ENCODE measurements at places on chromosomes 5 and 9. TPM values are rescaled to one million over a fixed set of nuclear protein-coding genes. Genes with fewer than 3 reads are reported as not detected.

GRCh38 chr5:175230299-175230698 lies 213.7 kb downstream of the DRD1 start:
- DNase-seq = no peak
- H3K4me3 ChIP-seq = no peak overlapping the region
- H3K27ac ChIP-seq = no peak overlapping the region
- no peaks in the 10 kb centered on the region for H3K4me1 ChIP-seq
- no peaks in the 10 kb centered on the region for H3K36me3 ChIP-seq

GRCh38 chr5:10556289-10556807 lies 7.5 kb upstream of the ANKRD33B start:
- no peak overlapping the region for H3K4me3 ChIP-seq
- H3K4me1 ChIP-seq = peaks cover 18% of the 10 kb centered on the region

GRCh38 chr5:136276946-136277345 lies 84.0 kb upstream of the SMIM32 start:
- H3K4me1 ChIP-seq = no peaks in the 10 kb centered on the region
- H3K4me3 ChIP-seq = no peak overlapping the region
- H3K27ac ChIP-seq = no peak overlapping the region
- no peaks in the 10 kb centered on the region for H3K27me3 ChIP-seq
- no peaks in the 10 kb centered on the region for H3K36me3 ChIP-seq

Gene NFIB
- total RNA-seq = 0.20 TPM

DNA sequence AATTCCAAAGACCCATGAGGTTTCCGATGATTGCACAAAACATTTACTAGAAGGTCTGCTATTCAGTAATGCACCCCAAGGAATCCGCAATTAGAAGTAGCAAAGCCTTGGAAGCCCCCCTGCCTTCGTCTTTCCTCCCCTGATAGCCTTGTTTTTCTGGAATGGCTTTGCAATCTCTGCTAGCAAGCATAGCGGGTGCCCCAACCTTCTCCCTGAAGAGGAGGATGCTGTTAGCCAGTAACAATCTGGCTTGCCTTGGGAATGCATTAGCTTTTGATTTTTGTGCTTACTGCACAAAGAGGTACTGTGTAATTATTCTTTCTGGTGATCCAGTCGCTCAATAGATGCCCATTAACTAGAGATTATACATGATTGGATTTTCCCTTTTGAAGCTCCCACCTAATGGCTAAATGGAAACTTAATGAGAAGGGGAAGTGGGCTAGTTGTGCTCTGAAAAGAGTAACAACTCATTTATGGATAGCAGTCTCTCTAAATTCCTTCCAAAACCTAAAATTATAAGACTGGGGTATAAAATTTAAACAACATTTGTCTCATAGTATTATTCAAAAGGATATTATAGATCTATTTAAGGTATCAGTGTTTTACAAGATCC lies 91.6 kb downstream of the FBXW11 start:
- H3K4me1 ChIP-seq = peaks cover 10% of the 10 kb centered on the region
- peaks cover 3% of the 10 kb centered on the region for H3K36me3 ChIP-seq
- DNase-seq = no peak
- H3K27me3 ChIP-seq = no peaks in the 10 kb centered on the region
- no peak overlapping the region for H3K27ac ChIP-seq
- no peak overlapping the region for H3K4me3 ChIP-seq

Gene IFNA6
- total RNA-seq = not detected

- H3K27ac ChIP-seq = no peak overlapping the region
- H3K27me3 ChIP-seq = no peaks in the 10 kb centered on the region
- no peaks in the 10 kb centered on the region for H3K4me1 ChIP-seq
- no peaks in the 10 kb centered on the region for H3K36me3 ChIP-seq
- no peak for DNase-seq
Observed at GRCh38 chr5:14958188-14958587, 86.6 kb upstream of the ANKH start.

- no peaks in the 10 kb centered on the region for H3K27me3 ChIP-seq
- H3K27ac ChIP-seq = no peak overlapping the region
- no peaks in the 10 kb centered on the region for H3K4me1 ChIP-seq
- DNase-seq = no peak
- H3K4me3 ChIP-seq = no peak overlapping the region
Observed at GRCh38 chr5:135335031-135335828, 63.8 kb downstream of the MACROH2A1 start.

DNA sequence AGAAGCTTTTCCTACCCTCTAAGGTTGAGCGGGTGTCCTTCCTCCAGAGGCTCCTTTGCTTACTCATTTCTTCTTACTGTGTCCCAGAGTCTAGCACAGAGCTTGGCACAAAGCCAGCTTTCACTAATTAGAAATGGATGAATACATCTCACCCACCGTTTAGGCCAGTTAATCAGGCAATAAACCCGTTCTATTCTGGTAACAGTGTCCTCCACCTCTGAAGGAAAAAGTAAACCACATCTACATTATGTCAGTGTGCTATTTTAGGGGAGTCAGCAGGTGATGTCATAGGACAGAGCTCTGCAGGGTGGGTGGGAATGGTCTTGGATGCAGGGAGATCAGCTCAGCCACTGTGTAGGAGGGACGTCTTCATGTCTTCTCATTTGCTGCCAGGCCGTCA lies 109.2 kb downstream of the OSTF1 start:
- H3K27ac ChIP-seq = no peak overlapping the region
- H3K4me1 ChIP-seq = no peaks in the 10 kb centered on the region
- H3K36me3 ChIP-seq = no peaks in the 10 kb centered on the region
- no peak for DNase-seq

DNA sequence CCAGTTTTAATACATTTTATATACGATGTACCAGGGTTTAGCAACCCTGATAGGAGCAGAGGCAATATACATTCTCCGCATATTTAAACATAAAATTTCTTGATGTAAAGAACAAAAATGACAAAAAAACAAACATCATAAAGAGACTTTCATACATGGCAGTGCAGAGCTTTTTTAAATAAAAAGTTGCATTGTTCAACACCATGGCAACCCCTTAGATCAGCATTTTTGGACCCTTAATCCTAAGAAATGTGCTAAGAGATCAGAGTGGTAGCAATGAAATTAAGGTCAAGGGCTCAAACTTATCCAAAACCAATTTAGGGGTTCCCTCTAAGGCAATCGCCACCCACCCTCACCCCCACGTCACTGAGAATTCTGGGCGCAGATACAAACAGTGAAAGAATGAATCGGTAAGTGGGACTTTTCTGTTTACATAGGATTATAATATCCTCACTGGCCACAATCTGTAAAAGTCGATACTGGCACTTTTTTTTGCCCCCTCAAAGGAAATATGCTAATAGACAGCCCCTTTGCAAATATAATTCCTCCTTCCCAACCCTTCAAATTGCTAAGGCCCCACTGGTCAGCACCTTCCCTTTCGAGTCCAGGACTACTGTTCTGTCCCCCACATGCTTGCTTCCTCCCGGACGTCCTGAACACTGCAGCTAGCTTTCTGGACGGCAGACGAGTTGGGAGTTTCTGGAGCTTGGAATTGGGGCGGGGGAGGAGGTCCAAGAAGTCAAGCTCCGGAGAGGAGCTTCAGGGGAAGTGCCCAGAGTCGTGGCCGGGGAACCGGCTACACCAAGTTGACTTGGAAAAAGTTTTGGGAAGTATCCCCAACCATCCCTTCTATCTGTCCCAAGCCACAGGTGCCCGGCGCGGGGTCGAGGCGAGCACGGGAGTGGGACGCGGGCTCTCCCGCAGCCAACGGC lies 2.2 kb downstream of the GAS1 start:
- DNase-seq = no peak
- peaks cover 27% of the 10 kb centered on the region for H3K27me3 ChIP-seq
- no peaks in the 10 kb centered on the region for H3K36me3 ChIP-seq
- peaks cover 21% of the 10 kb centered on the region for H3K4me1 ChIP-seq

- peaks cover 54% of the 10 kb centered on the region for H3K27me3 ChIP-seq
- H3K4me1 ChIP-seq = peaks cover 7% of the 10 kb centered on the region
- no peak for DNase-seq
- no peak overlapping the region for H3K27ac ChIP-seq
- H3K4me3 ChIP-seq = no peak overlapping the region
- no peaks in the 10 kb centered on the region for H3K36me3 ChIP-seq
Observed at GRCh38 chr5:173231996-173232498, 3.0 kb downstream of the NKX2-5 start.

DNA sequence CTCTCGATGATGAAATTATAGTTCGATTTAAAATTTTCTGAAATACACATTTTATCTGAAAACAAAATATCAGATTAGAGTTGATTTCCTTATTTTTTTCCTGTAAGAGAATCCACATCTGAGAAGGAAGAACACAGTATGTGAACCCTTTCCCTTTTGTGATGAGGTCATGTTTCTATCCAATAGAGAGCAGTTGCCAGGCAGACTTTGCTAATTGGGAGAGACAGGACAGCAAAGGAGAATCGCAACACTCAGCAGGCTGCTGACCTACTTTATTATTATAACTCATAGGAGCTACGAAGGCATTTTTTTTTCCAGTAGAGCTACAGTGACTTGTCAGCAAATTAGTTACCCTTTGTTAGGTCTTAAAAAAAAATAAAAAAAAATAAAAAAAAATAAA lies 242.1 kb downstream of the HCN1 start:
- no peak for DNase-seq
- no peaks in the 10 kb centered on the region for H3K4me1 ChIP-seq
- no peak overlapping the region for H3K27ac ChIP-seq
- no peak overlapping the region for H3K4me3 ChIP-seq

Gene PCDHB9
- total RNA-seq = not detected

GRCh38 chr5:178331491-178331996 lies 98.9 kb upstream of the PHYKPL start:
- H3K36me3 ChIP-seq = no peaks in the 10 kb centered on the region
- H3K4me3 ChIP-seq = no peak overlapping the region
- DNase-seq = no peak
- H3K27me3 ChIP-seq = no peaks in the 10 kb centered on the region
- no peaks in the 10 kb centered on the region for H3K4me1 ChIP-seq

DNA sequence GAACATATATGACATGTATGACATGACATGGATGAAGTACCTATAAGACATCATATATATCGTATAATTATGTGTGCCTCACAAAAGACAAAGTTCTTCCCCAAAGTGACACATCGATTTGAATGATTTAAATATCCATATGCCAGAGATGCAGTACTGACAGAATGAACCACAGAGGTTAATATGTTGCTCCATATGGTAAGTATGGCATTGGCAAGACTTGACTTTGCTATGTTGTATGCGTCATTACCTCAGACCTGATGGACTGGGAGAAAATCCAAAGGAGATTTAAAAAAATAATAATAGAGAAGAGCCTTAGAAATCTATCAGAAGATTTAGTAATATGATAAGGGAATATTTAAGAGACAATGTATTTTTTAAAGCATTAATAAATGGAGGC lies 263.2 kb downstream of the PJA2 start:
- H3K36me3 ChIP-seq = no peaks in the 10 kb centered on the region
- DNase-seq = no peak
- no peaks in the 10 kb centered on the region for H3K27me3 ChIP-seq
- no peak overlapping the region for H3K4me3 ChIP-seq
- H3K27ac ChIP-seq = no peak overlapping the region

Gene TGFBI
- 6.7 TPM for total RNA-seq

- no peak overlapping the region for H3K27ac ChIP-seq
- no peak overlapping the region for H3K4me3 ChIP-seq
- no peaks in the 10 kb centered on the region for H3K36me3 ChIP-seq
Observed at GRCh38 chr9:85895685-85896084, 45.3 kb upstream of the NAA35 start.

Gene OCLN
- 1.8 TPM for total RNA-seq

Gene NAIF1
- total RNA-seq = 12.6 TPM

- no peak overlapping the region for H3K27ac ChIP-seq
- H3K4me3 ChIP-seq = no peak overlapping the region
- no peak for DNase-seq
- no peaks in the 10 kb centered on the region for H3K27me3 ChIP-seq
- H3K4me1 ChIP-seq = no peaks in the 10 kb centered on the region
- H3K36me3 ChIP-seq = no peaks in the 10 kb centered on the region
Observed at GRCh38 chr5:144422018-144422727, 251.5 kb downstream of the KCTD16 start.

DNA sequence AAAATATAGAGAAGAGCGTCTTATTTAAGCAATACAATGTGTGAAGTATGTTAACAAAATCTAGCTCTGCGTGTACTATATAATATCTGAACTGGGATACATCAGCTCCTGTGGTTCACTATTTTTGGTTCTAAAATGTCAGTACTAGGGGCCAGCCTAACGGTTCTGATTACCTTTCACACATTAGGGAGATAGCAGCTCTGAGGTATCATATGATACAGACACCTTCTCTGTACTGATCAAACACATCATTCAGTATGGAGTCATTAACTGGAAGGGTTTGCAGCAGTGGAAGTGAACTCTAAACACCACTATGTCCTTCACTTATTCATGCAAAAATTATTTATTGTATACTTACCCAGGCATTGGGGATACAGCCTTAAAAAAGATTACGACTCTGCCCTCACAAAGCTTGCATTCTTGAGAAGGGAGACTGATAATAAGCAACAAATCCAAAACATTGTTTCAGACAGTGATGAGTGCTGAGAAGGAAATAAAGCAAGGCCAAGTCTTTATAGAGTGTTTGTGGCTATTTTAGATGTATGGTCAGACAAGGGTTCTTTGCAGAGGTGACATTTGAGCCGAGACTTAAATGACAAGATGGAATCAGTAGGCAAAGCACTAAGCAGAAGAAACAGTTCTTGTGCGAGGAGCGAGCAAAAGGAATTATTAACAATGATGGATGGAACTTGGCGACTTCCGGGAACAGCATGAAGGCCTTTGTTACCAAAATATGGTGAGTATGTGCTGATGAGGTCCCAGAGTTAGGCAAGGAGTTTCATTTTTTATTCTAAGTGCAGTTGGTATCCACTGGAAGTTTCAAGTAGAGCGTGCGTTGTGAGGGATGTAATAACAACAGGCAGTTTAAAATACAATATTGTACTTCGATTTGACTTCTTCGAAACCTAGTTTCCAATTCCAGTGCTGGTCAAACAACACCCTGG lies 1.8 kb upstream of the LNPEP start:
- DNase-seq = no peak
- peak overlapping the region; percentile 93 for H3K4me3 ChIP-seq
- H3K27ac ChIP-seq = peak overlapping the region; percentile 91
- H3K36me3 ChIP-seq = no peaks in the 10 kb centered on the region

DNA sequence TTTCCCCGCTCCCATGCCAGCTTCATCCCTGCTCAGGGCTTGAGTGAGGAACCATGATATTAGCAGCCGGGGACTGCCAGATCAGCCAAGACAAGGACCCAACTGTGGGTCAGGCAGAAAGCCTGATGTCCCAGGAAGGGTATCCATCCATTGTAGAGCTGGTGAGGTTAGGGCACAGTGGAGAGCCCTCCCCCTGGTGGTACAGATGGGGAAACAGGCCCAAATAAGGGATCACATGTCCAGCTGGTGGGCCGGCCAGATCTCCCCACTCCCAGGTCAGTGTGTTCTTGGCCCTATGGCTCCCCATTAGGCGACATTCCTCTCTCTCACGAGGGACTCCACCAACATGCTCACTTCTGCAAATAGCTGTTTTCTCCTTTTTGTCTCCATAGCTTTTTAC lies 9.0 kb downstream of the CDX1 start:
- no peaks in the 10 kb centered on the region for H3K27me3 ChIP-seq
- DNase-seq = no peak
- H3K36me3 ChIP-seq = no peaks in the 10 kb centered on the region
- no peak overlapping the region for H3K27ac ChIP-seq
- no peaks in the 10 kb centered on the region for H3K4me1 ChIP-seq
- no peak overlapping the region for H3K4me3 ChIP-seq

Gene LCN12
- 9.8 TPM for total RNA-seq
